Activated gamma-delta T cell treated with anti-CD3 and anti-CD28 coated beads, Interleukin-2, amount 50 U/mL, for 16 hours (primary cell): ENCODE measurements at places on chromosomes 6 and 20.

- DNase-seq, result no peak
These were observed 24.3 kb upstream of the LRFN2 start for GRCh38 chr6:40611434-40611833.

- no peak for DNase-seq
These were observed 35.4 kb upstream of the RCAN2 start for GRCh38 chr6:46526607-46527006.

- no peak for DNase-seq
These were observed 134.0 kb upstream of the PHACTR1 start for GRCh38 chr6:12582421-12583110.

DNA sequence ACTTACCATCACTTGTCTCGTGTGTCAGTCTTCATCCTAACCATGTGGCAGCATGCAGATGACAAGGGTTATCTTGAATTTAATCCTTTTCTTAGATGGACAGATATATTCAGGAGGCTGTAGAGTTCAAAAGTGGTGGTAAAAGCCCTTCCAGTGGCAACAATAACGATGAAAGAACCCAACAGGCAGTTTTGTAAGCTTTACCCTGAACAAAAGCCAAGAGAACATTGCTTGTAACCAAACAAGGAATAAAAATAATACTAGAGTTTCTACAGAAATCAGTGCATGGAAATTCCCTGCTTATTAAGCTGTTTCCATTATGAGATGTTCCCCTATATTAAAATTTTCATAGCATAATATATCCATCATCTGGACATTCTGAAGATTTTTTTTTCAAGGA lies 69.7 kb downstream of the PDE7B start:
- no peak for DNase-seq

- no peak for DNase-seq
These were observed 245.5 kb downstream of the PACRG start for GRCh38 chr6:162973151-162973872.

GRCh38 chr20:64049060-64049877 lies at the start of gene SOX18:
Gene SOX18 (minus strand): TSS chr20:64049639. CDS start chr20:64049516, 123 bp downstream.
- DNase-seq, result no peak

DNA sequence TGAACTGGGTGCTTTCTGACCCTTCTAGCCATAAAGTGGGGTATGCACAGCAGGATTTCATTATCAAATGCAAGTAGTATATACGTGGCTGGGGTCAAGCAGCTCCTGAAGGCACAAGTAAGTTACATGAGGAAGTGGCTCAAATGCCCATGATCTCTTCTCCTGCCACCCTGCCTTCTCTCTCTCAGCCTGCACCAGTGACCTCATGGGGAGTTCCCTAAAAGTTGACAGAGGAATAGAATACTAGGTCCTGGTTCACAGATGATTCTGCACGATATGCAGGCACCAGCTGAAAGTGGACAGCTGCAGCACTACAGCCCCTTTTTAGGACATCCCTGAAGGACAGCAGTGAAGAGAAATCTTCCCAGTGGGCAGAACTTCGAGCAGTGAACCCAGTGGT lies 282.0 kb downstream of the BCKDHB start:
- DNase-seq, result no peak

- DNase-seq, result no peak
These were observed 91.4 kb downstream of the BFSP1 start for GRCh38 chr20:17439616-17440296.

DNA sequence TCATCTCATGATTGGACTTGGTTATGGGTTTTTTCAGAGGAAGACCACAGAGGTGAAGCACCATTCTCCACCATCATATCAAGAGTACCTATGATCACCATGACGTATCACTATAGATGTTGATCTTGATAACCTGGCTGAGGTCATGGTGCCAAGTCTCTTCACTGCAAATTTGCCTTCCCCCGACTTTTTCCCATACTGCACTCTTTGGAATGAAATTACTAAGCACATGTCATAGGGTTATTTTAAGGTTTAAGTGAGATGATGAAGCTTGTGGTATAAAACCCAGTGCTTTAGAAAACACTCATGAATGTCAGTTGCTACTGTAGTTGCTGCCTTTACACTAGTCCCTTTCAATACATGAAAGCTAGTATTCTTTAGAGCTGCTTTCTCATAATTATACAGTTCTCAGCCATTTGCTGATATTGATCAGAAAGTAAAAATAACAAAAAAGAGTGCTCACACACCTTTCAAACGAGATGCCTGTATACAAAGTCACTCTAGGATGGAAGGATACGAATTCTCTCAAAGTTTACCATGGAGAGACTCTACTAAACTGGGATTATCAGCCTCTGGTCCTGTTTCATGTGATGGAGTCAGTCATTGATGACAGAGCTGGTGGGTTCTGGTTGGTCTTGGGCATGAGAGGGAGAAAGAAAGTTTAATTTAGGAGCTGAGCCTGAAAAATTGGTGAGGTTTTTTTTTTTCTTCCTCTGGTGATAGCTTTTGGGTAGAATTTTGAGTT lies 228.1 kb downstream of the PRL start:
- no peak for DNase-seq

DNA sequence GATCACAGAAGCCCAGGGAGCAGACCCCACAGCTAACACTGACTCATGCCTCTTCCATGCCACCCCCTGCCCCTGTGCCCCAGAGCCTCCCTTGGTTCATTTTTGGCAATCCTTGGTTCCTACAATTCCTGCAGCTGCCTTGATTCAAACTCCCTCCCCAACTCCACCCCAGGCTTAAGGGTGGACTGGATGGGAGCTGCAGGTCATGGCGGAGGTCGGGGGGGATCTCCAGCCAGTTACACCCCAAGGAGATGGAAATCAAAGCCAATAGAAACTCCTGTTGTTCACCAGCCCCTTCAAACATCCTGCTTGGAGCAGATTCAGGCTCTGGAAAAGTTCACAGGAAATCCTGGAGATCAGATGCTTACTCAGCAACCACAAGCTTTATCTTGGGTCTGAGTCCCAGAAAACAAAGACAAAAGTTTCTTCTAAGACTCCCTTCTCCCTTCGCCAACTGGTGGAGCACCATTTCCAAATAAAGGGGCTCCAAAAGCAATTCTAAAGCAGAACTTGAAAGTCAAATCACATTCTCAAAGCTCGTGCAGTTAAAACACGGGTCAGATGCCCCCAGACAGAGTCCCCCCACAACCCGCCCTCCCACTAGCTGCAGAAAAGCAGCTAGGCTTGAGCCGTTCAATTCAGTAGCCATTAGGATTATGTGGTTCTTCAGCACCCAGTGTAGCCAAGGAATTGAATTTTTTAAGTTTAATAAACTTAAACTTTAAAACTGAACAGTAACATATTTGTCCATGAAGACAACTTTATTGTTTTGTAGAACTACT lies 149.5 kb downstream of the ANKRD60 start:
- DNase-seq, result no peak

DNA sequence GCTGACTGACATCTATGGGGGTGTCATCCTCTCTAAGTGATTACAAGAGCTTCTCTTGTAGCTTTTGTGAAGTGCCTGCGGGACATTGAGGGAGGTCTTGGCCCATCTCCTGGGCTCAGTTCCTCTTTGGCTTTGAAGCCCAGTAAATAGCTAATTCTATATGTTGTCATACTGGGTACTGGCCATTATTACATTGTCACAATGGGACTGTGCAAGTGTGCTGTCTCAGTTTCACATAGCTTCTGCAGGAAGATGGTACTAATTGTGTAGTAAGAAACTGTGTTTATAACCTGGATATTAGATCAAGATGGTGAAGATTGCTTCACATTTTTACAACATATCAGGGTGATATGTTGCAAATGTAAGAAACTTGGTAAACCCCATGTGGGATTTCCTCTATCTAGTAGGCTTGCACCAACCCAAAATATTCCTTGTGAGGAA lies 19.9 kb downstream of the SPINT3 start:
- no peak for DNase-seq

DNA sequence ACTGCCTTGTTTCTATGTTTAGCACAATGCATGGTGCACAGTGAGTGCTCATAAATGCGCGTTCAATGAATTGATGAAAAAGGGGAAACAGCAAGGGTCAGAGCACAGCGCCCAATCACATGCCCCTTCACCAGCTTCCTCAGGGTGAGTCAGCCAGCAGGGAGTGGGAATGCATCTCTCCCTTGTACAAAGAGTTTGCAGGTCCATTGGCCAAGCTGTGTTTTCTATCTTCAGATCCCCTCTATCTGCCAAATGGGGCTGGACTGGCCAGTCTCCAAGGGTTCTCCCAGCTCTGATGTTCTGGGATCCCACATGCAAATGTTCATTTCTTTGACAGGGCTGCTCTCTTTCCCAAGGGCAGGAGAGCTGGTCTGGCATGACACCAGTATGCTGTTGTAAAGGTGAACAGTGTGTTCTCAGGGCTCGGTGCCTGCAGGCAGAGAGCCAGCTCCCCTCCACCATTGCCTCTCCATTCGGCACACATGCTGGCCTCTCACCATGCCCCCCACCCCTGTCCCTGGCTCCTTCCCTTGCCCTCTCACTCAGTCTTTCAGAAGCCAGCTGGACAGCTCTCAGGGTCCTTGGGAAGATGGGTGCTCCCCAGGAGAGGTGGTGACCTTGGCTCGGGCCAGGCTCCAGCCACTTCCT lies 25.0 kb downstream of the ANGPT4 start:
- DNase-seq, result no peak

GRCh38 chr6:29976253-29976587 lies 33.9 kb downstream of the HLA-A start:
- DNase-seq, result no peak

DNA sequence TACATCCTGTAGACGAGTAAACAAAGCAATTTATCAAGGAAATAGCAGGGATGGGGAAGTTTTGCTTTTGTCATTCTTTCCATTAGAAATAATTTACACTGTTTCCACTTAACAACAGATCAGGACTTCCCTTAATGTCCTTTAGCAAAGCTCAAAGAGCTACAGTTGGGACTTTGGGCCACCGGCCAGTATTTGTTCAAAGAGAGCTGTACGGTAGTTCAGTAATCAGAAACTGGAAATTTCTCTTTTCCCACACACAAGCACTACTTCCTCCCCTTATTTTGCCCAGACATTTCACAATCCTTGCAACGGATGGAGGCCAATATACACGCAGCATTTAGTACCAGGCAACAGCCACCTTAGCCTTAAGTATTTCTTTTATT lies 12.1 kb upstream of the HINT3 start:
- DNase-seq, result no peak

DNA sequence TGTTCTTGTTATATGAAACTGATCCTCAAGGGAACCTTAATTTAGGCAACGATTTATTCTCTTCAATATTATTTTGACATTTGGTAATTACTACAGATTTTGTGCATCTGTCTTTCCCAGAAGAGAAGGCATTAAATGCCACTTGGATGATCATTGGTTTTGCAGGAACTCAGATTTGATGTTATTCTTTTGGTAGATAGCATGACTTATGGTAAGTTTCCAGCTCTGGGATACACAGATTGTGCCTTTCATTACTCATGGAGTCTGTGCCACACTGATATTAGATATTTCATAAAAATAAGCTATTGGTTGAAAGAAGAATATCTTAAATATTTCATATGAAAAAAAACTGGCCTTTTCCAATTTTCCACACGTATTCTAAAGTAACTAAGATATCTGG lies 120.1 kb downstream of the AIG1 start:
- DNase-seq, result no peak

- DNase-seq, result no peak
These were observed 16.6 kb downstream of the ATG5 start for GRCh38 chr6:106308985-106309384.

- peak; percentile 59 for DNase-seq
These were observed 41.3 kb downstream of the PCNA start for GRCh38 chr20:5078399-5078958.

DNA sequence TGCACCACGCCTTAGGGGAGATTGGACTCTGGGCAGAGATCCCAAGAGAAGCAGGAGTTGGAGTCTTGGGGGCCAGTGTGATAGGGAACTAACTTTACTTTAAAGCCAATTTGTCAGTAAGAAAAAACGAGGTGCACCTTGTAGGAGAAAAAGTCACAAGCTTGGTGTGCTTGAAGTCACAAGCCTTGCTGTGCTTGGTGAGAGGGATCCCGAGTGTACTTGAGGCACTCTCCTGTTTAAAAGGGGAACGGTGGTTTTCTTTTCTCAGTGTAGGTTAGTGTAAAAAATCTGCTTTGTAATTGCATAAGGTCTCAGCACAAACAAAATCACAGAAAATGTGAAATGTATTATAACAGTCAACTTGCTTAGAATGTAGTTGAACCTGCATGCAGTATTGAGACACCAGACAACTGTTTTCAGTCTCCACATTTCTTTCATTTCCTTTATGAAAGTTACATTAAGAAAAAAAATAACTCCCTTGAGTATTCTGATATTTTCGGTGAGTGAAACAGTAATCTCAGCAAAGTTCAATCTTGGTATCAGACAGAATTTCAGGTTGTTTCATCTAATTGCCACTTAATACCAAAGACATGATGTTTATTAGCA lies 111.1 kb upstream of the DUSP22 start:
- no peak for DNase-seq

GRCh38 chr6:42726485-42727086 lies 4.2 kb upstream of the PRPH2 start:
- DNase-seq, result peak; percentile 62

DNA sequence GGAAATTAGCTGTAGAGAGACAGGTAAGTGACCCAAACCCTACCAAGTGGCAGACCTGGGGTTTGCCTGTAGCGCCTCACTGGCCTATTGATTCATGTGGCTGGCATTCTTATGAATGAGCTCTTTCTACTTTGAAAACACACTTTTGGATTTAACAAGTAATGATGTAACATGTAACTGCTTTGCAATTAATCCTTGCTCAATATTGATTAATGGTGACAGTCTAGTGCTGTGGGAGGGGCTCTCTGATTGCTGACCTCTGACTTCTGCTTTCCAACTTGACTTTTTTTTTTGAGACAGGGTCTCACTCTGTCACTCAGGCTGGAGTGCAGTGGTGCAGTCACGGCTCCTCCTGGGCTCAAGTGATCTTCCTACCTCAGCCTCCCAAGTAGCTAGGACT lies 82.7 kb downstream of the TIAM2 start:
- no peak for DNase-seq

DNA sequence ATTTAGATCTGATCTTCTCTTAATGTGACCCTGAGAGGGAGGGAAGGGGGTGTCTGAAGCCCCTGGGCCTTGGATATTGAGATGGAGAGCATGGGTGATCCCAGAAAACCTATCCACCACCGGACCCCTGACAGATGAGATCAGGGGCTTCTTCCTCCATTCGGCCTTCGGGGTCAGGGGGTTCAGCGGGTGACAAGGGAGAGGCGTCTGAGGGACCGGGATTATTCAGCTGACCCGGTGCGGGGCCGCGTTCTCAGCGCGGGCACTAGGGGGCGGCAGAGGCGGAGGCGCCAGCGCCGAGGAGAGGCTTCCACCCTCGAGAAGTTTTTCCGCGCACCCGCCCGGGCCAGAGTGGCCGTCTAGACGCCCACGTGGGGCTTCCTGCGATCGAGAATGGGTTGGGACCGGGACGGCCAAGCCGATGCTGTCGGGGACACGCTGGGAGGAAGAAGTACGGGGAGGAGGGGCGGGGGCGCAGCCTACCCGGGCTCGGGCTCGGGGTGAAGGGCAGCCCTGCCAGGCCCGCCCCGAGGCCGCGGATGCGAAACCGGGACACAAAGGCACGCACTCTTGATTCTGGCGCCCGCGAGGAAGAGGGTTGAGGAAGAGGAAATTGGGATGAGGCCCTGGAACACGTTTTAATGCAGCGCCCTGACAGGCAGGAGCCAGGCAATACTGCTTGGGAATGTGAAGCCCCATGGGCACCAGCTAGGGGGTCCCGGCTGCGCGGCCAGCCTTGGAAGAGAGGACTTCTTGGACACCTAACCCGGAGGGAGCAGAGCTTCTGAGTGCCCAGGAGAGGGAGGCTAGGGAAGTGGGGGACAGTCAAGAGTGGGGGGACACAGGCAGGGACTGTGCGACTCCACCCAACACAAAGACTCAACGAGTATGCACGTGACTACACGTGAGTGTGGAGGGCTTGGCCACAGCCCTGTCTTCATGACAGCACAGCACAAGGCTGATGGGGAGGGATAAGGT lies 30.6 kb downstream of the COL11A2 start:
- DNase-seq, result peak; percentile 72

GRCh38 chr20:32678948-32679347 lies 5.2 kb upstream of the C20orf203 start:
- no peak for DNase-seq
